ENCODE measurements at places on chromosomes 4 and X.

DNA sequence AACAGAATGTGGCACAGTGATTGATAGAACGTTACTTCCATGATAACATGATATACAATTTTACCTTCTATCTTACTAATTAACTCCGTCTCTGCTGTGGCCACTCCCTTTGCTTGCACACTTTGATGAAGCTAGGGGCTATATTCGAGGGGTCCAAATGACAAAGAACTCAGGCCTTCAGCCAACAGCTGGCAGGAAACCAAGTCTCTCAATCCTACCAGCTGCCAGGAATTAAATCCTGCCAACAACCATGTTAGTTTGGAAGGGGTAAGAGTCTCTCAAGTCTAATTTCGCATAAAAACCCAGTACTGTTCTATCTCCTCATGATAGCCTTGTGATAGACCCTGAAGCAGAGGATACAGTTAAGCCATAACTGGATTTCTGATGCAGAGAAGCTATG is 1122.9 kb upstream of the PCDH10 start:
- no peak for DNase-seq

DNA sequence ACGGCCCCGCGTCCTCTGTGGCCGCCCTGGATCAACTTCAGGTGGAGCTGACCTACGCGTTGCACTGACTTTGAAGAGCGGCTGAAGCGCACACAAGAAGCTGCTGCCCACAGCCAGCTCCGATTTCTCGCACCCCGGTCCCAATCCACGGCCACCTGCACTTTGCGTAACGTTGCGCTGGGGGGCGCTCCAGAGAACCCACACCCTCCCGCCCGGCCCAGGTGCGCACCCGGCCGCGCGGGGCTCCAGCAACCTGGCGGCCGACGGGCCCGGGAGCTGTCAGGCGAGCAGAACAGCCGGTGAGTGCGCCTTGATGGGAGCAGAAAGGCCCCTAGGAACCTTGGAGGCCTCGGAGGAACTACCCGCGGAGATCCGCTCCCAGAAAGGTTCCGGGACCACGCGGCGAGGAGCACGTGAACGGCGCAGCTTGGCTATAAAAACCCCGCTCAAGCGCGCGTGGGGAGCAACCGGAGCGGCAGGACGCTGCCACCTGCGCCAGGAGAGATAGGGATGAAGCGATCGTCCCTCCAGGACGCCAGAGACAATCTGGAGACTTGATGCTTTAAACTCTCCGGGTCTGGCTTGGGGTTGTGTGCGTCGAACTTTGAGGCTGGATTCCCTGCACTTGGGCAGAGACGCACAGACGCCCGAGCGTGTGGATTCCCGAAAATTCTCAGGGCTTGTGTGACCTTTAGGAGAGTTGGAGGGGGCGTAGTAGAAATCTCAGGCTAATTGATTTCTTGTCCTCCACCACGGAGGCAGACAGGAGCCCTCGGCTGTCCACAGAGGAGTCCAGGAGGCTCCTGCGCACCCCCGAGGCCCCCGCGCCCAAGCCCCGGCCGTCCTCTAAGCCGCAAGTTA is 591 bp upstream of the NWD2 start:
- no peak for DNase-seq

- DNase-seq = no peak
These were observed 160.1 kb upstream of the MBNL3 start for GRCh38 chrX:132648895-132649294.

DNA sequence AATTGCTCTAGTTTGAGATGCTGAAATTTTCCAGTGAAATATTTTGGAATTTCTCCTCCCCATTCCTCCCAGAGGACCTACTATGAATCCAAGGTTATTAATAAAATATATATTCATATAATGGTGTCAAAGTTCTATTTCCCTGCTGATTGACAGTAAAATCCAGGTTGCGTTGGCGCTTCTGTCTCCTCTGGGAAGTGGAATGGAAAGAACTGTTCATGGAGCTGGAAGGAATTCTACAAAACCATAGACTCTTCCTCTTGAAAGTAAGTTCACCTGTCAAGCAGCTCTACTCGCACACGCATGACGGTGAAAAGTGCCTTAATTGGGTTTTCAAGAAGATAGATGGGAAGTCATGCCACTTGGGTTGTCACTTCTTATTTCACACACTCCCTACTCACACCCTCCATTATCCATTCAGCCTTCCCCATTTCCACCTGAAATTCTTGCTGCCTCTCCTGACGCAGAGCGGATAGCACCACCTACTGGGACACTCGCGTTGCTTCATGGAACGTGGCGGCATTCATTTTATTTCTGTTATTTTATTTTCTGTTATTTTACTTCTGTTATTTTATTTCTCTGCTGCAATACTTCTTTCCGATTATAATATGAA is 351.6 kb downstream of the NLGN4X start:
- DNase-seq = no peak

- DNase-seq = no peak
These were observed 1.0 kb upstream of the TBC1D9 start for GRCh38 chr4:140757232-140757630.

GRCh38 chr4:100609810-100610209 is 92.0 kb upstream of the EMCN start:
- no peak for DNase-seq

DNA sequence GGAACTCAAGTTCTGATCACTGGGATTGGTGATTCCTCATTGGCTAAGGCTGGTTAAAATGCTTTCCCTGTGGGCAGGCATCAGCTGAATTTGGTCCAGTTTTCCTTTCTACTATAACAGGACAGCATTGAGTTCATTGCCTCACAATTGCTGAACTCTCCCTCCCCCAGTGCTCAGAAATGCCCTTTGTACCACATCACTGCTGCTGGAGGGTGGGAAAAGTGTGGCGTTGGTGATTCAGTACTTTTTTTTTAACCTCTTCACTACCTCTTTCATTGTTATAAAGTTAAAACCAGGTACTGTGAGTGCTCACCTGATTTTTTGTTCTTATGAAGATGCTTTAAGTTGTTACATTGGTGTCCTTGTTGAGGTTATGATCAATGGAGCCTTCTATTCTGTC is 69.3 kb upstream of the IL2 start:
- no peak for DNase-seq

All from suprapubic skin (tissue), 4 donors.